ENCODE measurements at places on chromosomes 1 and 21.

DNA sequence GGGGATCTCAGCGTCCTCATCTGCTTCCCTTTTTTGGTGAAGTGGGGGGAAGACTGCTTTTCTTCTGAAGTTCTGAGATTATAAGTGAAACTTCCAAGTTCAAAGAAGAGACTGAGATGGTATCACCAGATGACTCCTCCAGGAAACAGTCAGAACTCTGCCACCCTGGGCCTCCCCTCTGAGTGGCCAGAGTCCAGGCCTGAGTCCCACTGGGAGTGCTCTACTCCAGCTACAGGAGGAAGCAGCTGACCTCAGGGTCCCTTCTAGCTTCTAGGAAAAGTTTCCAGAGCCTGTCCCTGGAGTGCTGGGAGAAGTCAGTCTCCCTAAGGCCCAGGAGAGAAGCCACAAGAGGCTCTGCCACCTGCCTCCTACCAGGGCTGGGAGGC is 104.7 kb downstream of the CASZ1 start:
- no peak for DNase-seq

- DNase-seq = no peak
Measured at GRCh38 chr1:163933437-163933836, 611.7 kb downstream of the NUF2 start.

GRCh38 chr1:219109424-219110018 is 64.2 kb upstream of the LYPLAL1 start:
- no peak for DNase-seq

DNA sequence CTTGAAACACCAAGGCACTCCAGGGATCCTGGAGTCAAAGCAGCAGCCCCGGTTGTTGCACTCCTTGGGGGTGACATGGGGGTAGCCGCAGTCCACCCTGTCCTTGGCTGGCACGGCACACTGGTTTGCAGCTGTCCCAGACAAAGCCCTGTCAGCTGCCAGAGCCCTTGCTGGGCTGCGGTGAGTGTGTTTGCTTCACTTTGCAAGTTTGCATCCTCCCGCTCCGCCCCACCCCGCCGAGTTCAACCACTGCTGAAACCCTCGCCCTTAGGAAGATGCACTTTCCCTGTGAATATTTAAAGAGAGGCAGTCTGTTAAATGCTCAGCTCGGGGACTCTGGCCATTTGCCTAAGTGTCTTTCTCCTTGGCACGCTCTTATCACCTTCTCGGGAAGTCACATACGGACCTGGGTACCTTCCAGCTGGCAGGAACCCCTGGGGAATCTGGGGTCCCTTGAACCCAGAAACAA is 1.7 kb downstream of the TFF3 start:
- no peak for DNase-seq

DNA sequence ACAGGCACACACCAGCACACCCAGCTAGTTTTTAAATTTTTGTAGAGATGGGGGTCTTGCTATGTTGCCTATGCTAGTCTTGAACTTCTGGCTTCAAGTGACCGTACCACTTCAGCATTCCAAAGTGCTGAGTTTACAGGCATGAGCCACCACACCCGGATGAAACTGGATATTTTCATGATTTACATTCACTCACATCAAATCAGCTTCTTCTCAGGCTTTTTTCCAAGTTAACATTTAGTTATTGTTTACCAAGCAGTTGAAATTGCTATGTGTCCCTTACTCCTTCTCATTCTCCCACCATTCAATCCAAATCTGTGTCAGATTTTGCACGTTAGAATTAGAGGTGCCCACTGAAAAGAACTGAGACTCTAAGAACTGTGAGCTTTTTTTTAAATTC is 18.4 kb downstream of the RIT1 start:
- DNase-seq = no peak

- DNase-seq = no peak
Measured at GRCh38 chr1:218123968-218124367, 161.1 kb upstream of the RRP15 start.

Measured in NCI-H2227 treated with DMSO at 0.1 percent for 48 hours (cell line).